ENCODE measurements at places on chromosomes 6 and 20.
A peak's percentile ranks its signal among the peaks of the same experiment; 100 is the strongest.

DNA sequence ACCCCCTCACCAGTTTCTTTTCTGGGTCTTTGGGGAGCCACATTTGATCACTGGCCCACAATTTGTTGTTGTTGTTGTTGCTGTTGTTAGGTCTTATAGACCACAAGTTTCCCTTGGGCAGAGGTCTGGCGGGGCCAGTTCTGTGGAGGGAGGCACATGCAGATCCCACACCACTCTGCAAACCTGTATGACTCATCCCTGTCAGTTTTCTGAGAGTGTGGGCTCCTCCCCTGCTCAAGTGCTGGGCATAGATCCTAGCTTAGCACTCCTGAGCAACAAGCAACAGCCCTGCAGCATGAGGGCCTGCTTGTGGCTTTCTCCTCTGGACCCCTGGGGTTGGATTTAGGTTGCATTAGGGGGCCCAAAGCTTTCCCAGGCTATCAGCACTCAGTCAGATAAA is 411.1 kb upstream of the HTR1E start:
- DNase-seq, result no peak

DNA sequence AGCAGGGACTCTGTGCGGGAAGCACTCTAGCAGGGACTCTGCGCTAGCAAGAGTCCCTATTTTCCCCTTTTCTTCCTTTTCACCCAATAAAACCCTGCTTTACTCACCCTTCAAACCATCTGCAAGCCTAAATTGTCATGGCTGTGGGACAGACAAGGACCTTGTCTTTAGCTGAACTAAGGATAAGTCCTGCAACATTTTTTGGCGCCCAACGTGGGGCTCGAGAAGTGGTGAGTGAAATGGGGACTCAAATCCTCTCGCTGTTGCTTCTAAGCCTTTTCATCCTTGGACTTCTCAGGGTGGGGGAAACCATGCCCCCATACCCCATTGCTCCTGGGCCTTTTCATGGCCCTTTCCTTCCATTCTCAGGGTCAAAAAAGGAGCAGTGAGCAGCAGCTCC is 46.4 kb downstream of the IMPG1 start:
- DNase-seq, result no peak

- no peak for DNase-seq
Observed at GRCh38 chr20:31711179-31712111, 11.2 kb downstream of the BCL2L1 start.

GRCh38 chr20:30921286-30922071 is 336.0 kb upstream of the DEFB115 start:
- no peak for DNase-seq

- no peak for DNase-seq
Observed at GRCh38 chr6:46014511-46015118, 1.0 kb downstream of the CLIC5 start.

GRCh38 chr6:75526502-75527127 is 33.0 kb upstream of the FILIP1 start:
- DNase-seq, result peak; percentile 70

GRCh38 chr20:3783511-3784195 is 2.4 kb upstream of the SPEF1 start:
- no peak for DNase-seq

- peak; percentile 60 for DNase-seq
Observed at GRCh38 chr6:148514091-148514845, 171.6 kb downstream of the SASH1 start.

- no peak for DNase-seq
Observed at GRCh38 chr6:43897571-43898302, 127.7 kb downstream of the VEGFA start.

GRCh38 chr20:6142348-6142993 is 19.6 kb upstream of the FERMT1 start:
- peak; percentile 62 for DNase-seq

DNA sequence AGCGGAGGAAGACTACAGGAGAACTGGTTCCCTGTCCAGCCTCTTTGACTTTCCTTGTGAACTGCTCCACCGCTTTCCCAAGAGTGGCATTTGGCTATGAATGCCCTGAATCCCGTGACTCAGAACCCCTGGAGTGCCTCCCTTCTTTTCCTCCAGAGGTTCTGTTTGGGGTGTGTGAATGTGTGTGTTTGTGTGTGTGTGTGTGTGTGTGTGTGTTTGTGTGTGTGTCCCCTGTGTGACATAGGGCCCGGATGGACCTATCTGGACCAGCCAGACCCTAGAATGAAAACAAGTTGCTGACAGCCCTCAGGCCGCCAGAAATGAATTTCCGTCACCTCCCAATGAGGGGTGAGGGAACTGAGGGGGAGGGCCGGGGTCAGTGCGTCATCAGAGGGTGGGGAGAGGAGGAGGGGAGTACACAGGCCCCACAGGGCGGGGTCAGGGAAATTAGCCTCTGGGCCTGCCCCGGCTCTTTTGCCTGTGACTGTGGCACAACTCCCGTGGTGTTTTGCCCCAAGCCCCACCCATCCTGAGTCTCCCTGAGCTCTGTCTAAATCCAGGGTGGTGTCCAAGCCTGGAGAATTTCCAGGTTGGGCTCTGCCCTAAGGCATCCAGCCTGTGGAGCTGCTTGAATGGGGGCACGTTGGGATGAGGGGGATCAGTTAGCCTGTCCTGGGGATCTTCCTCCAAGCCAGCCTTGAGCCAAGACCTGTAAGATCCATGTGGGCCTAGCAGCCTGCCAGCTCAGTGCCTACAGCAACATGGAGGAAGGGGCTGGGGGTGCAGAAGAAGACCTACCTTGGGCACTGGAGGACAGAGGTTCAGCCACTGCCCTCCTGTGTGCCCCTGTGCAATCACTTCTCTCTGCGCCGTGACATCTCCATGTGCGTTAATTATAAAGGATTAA is 15.2 kb upstream of the MRPS18A start:
- DNase-seq, result peak; percentile 73

GRCh38 chr20:4519534-4519933 is 202.2 kb upstream of the PRND start:
- no peak for DNase-seq

- DNase-seq, result no peak
Observed at GRCh38 chr6:7701212-7701834, 24.6 kb upstream of the BMP6 start.

- no peak for DNase-seq
Observed at GRCh38 chr6:148689168-148689567, 57.7 kb upstream of the UST start.

GRCh38 chr6:169933251-169933821 is 181.9 kb downstream of the ERMARD start:
- DNase-seq, result no peak

DNA sequence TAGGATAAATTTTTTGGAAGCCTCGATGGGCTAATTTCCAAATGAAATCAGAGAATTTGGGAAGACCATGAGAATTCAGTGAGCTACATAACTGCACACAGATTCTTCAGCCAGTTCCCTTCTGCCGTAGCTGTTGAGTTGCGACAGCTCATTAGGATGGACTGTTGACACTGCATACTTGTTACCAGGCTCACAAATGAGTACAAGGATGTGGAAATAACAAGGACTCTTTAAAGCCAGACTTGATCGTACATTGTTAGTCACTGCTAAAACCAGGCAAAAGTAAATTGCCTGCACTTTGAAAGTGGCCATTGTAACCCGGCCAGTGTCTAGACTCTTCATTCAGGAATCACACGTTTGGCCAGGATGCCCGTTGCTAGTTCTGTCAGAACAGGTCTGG is 37.0 kb downstream of the NDUFAF5 start:
- no peak for DNase-seq

- no peak for DNase-seq
Observed at GRCh38 chr6:104679971-104680370, 179.7 kb downstream of the HACE1 start.

DNA sequence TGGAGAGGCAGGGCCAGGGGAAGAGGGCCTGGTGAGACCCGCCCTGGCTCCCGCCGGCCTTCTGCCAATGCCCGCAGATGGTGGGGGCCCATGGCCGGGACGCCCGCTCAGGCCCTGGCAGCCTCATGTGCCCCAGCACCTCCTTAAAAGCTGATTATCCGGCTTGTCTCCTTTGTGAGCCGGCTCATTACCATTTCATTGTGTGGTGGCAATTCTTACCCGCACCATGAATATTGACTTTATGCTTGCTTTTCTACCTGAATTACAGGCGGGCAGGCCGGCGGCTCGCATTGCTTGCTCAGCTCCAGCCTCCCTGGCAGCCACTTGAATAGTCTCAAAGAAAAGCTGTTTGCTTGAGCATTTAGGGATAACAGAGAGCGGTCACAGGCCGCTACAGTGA is 120.0 kb upstream of the JAG1 start:
- DNase-seq, result no peak

DNA sequence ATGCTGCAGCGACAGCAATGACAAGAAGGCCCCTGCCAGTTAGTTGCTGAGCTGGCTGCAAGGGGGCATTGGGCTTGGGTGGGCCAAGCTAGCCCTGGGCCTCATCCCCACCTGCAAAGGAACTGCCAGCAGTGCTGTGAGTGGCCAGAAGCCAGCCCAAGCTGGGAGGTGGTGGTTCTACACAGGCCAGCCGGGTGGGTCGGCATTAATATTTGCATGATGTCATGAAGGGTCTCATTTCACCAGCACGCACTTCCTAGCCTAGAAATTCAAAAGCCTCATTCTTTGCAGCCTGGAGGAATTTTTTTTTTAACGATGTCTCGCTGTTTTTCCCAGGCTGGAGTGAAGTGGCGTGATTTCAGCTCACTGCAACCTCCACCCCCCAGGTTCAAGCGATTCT is 62.0 kb downstream of the IYD start:
- no peak for DNase-seq

DNA sequence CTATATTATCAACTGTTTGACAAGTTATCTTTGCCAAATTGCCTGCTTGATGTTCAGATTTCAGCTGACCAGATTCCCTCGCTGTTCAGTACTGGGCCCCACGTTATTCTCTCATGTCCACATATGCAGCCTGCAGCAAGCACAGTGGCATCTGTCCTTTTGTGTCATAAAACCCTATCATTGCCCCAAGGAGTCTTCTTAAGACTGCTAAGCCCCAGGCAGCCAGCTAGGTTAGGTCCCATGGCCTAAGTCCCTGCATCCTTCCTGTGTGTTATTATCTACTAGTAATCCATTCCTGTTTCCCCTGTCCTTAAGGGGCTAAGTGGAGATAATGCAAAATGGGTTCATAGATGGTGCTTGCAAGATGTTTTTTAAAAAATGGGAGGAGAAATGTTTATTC is 7.2 kb downstream of the KDM1B start:
- no peak for DNase-seq

GRCh38 chr6:137175157-137175867 is 1.9 kb upstream of the IL22RA2 start:
- DNase-seq, result no peak

DNA sequence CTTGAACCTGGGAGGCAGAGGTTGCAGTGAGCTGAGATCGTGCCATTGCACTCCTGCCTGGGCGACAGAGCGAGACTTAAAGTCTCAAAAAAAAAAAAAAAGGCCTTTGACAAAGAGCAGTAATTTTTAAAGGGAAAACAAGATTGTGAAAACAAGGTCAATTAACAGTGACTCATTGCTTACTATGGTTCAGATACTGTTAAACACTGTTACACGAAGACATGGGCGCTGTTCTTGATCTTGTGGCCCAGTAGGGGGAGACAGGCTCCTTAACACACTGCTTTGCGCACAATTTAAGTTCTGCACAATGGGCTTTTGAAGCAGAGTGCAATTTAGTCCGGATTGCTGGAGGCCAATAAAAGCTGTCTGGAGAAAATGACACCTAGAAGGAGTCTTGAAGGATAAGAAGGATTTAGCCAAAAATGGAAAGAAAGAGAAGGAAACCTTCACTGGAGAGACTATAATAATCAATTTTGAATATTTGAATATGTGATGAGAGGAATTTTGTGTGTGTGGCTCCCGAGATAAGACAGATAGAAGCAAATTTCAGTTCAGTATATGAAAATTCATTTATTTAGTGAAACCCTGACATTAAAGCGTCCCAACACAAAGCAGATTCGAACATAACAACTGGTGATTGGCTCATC is 6.0 kb upstream of the LATS1 start:
- peak; percentile 16 for DNase-seq

GRCh38 chr6:41063884-41064285 is 8.3 kb downstream of the OARD1 start:
- no peak for DNase-seq

DNA sequence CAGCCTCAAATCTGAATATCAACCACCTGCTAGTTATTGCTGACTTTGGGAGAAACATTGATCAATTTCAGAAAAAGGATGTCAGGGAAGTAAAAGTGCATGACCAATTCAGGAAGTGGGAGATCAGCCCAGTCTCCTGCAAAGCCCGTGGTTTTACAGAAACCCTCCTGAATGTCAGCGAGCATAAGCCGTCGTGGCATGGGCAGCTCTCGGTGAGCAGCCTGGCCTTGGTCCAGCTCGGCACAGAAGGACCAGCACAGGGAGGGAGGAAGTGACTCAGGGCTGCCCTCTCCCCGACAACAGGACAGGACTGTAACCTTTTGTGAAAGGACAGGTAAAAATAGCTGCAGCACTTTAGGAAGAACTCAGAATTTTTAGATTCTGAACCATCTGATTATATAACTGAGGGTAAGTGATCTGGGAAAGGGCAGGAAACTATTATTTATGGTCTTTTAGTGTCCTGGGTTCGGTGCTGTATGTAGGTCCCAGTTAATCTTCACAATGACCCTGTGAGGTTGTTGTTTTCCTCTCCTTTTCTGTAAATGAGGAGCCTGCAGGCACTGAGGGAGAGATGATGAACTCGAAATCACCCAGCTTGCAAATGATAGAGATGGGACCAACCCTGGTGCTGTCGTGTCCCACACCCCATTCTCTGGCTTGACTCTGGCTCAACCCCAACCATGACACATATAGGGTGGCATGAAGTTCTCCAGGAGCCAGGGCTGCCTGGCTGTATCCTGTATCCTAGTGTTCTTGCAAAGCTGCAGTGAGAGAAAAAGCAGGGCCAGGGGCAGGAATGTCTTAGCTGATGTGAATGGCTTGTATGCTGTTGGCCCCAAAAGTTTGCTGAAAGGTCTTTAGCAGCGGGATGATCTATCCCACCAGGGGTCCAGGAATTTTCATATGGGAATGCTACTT is 37.6 kb downstream of the NRN1 start:
- no peak for DNase-seq

- no peak for DNase-seq
Observed at GRCh38 chr6:39209911-39210310, 19.4 kb downstream of the KCNK5 start.

DNA sequence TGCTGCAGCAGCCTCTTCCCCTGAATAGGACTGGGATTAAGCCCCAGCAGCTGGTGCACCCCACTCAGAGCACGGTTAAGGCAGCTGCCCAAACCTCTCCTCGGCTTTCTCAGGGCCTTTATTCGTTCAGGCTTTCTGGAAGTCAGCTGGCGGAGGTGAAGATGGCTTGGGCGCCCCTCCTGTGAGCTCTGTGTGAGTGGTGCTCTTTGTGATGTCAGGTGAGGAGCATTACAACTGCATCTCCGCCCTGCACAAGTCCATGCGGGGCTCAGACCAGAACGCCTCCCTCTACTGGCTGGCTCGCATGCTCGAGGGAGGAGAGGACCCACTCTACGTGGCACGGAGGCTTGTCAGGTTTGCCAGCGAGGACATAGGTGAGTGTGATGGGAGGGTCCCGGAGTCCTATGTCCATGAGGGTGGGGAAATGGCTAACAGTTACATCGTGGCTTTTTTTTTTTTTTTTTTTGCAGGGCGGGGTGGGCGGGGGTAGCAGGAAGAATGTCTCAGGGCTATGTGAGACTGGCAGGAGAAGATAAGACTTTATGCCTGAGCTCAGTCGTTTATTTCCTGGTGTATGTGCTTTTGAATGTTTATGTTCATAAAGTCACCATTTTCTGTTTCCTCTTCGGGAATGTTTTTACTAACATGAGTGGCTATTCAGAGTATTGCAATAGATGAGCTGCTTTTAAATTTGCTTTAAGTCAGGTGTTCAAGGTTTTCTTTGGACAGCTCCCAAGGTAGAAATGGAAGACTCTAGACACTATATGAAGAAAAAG is 18.2 kb downstream of the WRNIP1 start:
- DNase-seq, result no peak
